ENCODE measurements at places on chromosomes 1 and 21.

DNA sequence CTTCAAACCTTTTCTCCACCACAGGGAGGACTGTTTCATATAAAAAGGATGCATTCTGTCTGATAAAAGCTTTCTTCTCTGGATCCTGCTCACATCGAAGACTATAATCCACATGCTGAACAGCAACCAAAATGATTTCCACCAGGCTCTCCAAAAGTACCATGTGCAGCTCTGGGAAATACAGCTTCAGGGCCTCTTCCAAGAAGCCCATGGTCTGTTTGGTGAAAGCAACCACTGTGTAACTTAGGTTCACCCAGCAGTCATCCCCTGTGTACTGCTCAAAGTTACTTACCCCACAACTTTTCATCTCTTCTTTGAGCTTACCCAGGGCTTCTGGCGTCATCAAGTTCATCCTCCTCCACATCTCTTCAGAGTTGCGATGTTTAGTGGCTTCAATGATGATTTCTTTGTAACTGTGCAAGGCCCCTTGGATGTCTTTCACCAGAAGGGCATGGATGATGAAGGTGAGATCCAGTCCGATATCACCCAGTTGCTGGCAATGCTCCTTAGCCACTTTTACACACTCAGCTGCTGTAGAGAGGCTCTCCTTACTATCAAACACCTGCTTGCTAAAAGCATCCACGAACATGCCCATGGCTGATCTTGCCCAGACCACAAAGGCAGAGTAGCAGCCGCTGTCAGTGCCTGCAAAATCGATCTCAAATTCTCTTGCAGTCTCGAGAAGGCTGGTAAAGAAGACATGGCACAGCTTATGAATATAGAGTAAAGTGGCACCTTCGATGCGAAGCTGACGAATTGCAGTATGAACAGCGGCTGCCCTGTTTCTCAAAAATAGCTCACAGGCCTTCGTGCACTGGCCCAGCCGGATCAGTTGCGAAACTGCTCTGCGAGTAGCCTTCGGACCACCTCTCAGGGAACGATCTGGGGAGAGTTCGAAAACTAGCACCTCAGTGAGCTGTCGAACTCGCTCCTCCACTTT lies 1.7 kb downstream of the EXOC8 start:
- DNase-seq: no peak

- DNase-seq: no peak
Measured at GRCh38 chr1:216916890-216917438, 193.7 kb upstream of the ESRRG start.

- peak; percentile 92 for DNase-seq
Measured at GRCh38 chr1:64917328-64917861, 49.0 kb downstream of the JAK1 start.

DNA sequence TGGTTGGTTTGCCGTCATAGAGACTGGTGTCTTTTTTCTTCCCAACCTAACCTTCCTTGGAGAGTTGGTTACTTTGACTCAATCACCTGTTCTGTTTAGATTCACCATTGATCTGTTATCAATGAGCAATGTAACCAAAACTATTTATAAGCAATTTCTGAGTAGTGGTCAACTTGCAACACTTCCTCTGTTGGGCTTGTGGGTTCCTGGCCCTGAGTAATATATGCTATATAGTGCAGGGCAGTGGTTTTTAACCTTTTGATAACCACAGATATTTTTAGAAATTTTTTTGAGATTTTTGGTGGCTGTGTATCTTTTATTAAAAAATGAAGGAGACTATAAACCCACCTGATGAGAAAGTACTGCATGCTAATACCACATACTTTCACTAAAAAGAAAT lies 9.4 kb upstream of the XCL1 start:
- no peak for DNase-seq

- no peak for DNase-seq
Measured at GRCh38 chr1:4638345-4638729, 16.1 kb upstream of the AJAP1 start.

DNA sequence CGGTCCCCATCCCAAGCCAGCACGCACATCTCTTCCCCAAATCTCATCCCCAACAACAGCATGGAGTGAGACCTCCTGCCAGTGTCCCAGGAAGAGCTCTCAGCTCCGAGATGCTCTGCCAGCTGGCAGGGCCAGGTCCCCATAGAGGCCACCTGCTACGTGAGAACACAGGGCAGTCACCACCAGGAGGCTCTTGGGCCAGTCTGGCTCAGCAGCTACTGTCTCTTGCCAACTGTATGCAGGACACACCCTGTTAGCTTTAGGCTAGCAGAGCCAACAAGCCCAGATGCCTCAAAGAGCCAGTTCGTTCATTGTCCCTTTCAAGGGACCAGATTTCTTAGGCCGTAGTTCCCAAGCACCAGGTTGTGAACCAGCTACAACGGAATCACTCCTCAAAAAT lies 36.9 kb downstream of the FBXO2 start:
- peak; percentile 15 for DNase-seq

- no peak for DNase-seq
Measured at GRCh38 chr1:112997781-112998180, 41.8 kb upstream of the SLC16A1 start.

- no peak for DNase-seq
Measured at GRCh38 chr21:9750341-9751086, 770.9 kb upstream of the TPTE start.

DNA sequence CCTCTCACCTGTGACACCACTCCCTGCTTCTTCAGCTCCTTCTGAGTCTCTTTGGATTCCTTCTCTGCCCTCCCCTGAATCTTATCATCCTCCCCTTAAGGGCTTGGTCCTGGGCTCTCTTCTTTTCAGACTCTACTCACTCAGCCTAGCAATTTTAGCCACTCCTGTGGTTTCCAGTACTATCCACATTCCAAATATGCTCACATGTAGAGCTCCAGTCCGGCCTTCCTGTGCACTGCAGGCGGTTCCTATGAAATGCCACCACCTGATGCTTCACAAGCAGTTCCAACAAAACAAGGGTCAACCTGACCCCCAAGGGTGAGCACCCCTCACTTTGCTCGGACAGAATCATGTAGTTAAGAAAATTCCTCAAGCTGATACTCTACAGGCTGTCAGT lies 35.9 kb downstream of the MAB21L3 start:
- no peak for DNase-seq

- peak; percentile 78 for DNase-seq
Measured at GRCh38 chr1:205061665-205062069, 18.7 kb downstream of the CNTN2 start.

GRCh38 chr1:215344539-215344938 lies 222.6 kb upstream of the KCTD3 start:
- DNase-seq: no peak

DNA sequence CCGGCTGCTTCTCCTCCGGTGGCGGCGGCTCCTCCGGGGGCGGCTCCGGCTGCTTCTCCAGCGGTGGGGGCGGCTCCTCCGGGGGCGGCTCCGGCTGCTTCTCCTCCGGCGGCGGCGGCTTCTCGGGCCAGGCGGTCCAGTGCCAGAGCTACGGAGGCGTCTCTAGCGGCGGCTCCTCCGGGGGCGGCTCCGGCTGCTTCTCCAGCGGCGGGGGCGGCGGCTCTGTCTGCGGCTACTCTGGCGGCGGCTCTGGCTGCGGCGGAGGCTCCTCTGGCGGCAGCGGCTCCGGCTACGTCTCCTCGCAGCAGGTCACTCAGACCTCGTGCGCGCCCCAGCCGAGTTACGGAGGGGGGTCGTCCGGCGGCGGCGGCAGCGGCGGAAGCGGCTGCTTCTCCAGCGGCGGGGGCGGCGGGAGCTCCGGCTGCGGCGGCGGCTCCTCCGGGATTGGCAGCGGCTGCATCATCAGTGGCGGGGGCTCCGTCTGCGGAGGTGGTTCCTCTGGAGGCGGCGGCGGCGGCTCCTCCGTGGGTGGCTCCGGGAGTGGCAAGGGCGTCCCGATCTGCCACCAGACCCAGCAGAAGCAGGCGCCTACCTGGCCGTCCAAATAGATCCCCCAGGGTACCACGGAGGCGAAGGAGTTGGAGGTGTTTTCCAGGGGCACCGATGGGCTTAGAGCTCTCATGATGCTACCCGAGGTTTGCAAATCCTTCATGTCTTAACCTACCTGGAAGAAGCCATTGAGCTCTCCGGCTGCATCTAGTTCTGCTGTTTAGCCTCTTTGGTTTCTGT lies 2.0 kb downstream of the LORICRIN start:
- no peak for DNase-seq

DNA sequence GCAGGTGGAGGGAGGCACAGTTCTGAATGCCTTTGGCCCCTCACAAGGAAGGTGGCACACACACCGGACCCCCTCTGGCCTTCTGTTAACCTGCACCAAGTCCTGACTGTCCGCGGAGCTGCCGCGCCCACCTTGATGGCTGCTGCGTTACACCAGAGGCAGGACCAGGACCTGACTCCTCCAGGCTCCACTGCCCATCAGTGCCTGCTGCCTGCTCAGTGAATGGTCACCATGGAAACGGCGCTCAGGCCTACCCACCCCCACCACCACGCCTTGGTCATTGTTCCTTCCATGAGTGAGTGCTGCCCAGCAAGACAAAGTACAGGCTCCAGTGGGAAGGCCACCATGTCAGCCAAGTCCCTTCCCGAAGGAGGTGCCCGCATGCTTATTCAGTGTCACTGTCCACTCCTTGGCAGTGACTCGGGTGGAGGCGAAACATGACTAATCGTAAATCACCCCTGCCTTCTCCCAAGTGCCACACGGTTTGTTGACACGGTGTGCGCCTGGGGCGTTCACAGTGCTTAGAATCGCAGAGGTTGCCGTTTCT lies 57.3 kb downstream of the SLC37A1 start:
- no peak for DNase-seq

- no peak for DNase-seq
Measured at GRCh38 chr1:4600615-4601460, 53.6 kb upstream of the AJAP1 start.

GRCh38 chr21:18252680-18253079 lies 8.0 kb downstream of the CHODL start:
- no peak for DNase-seq

GRCh38 chr1:228323401-228323800 lies 83.2 kb downstream of the TRIM11 start:
- DNase-seq: no peak

GRCh38 chr1:228669242-228669585 lies 66.1 kb upstream of the RHOU start:
- no peak for DNase-seq

GRCh38 chr1:224804220-224804619 lies 125.3 kb upstream of the DNAH14 start:
- DNase-seq: no peak

GRCh38 chr1:14297356-14297755 lies 301.1 kb upstream of the KAZN start:
- no peak for DNase-seq

DNA sequence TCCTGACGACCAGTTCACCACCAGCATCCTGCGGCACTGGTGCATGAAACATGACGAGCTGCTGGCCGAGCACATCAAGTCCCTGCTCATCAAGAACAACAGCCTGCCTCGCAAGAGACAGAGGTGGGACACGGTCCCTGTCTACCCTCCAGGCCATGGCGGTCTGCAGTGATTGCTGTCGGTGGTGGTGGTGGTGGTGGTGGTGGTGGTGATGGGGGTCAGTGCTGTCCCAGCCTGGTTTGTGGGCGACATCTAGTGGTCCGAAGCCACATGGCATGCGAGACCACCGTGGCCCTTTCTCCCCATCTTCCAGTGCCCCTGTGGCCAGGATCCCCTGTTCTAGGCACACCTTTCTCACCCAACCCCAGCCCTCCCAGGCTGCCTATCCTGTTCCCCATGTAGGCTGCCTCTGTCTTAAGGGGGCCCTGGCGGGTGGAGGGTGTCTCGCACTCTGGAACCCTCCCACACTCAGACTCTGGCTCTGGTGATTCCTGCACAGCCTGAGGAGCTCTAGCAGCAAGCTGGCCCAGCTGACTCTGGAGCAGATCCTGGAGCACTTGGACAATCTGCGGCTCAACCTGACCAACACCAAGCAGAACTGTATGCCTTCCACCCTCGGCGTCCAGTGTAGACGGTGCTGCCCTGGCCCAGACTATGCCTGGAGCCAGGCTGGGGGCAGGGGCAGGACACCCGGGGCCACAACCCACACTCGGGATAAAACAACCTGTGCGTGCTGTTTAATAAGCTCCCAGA lies 3.2 kb upstream of the SLC27A3 start:
- peak; percentile 25 for DNase-seq

GRCh38 chr21:38350684-38351083 lies 93.9 kb downstream of the KCNJ15 start:
- DNase-seq: no peak

GRCh38 chr1:198123133-198123532 lies 33.7 kb upstream of the NEK7 start:
- DNase-seq: no peak

GRCh38 chr1:213790565-213790964 lies 197.2 kb upstream of the PROX1 start:
- DNase-seq: no peak

- DNase-seq: no peak
Measured at GRCh38 chr1:221806984-221807383, 65.1 kb upstream of the DUSP10 start.

- peak; percentile 64 for DNase-seq
Measured at GRCh38 chr21:41953831-41954653, at the start of gene C2CD2. Gene C2CD2, minus strand, starts transcription at chr21:41954018. Its CDS starts 370 bp downstream, at chr21:41953648.

GRCh38 chr1:154263465-154264332 lies 8.7 kb upstream of the HAX1 start:
- no peak for DNase-seq

DNA sequence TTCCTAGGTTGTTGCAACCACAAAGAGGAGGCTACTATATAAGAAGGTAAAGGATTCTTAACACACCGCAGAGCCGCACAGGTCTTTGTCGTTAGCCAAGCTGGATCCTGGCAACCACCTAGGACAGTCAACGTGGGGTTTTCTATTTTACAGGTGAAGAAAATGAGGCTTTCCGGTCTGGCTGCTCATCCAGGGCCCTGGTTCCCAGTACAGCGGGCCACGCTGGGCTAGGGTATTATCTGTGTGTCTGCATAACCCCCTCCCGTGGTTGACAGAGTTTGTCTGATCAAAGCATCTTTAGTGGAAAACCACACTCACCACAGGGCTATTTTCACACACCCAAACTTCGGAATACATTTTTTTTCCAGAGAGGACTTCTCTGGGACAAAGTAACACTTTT lies 39.0 kb upstream of the PDE9A start:
- DNase-seq: no peak

- no peak for DNase-seq
Measured at GRCh38 chr21:32481875-32482408, 69.4 kb downstream of the EVA1C start.

GRCh38 chr1:28046716-28047115 lies 41.7 kb downstream of the EYA3 start:
- no peak for DNase-seq

DNA sequence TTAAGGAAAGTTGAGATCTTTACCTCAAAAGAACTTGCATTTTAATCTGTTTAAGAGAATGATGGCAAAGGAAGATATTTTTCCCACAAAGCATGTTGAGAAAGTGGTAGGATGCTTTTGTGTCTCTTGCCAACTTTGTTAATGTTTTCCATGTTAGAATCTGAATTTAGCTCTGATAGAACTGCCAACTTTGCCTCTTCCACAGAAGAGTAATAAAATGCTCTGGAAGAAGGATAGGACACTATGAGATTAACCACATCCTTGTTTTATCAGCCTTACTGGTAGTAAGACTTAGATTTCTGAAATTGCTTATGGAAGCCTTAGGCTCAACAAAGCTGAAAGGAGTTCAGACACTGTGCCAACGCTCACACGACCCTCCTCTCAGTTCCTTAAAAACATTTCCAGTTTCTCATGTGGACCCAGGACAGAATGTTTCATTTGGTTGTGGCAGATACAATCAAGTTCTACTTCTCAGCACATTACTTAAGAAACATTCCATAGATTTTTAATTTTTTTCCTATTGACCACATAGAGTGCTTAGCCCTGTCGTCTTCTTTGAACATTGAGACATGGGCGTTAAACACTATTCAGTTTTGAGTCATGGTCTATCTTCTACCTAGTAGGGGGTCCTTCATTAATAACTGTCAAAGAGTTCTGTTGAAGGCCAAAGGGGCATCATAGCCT lies 59.0 kb downstream of the MTR start:
- DNase-seq: no peak

Data from A549 (cell line).